Muscle of leg (tissue), 16 donors: ENCODE measurements at places on chromosomes 6 and 20.
A peak's percentile ranks its signal among the peaks of the same experiment; 100 is the strongest.

GRCh38 chr6:144582939-144583613, 297.9 kb downstream of the UTRN start:
- peak; percentile 68 for DNase-seq

- DNase-seq: no peak
These were observed 547.7 kb downstream of the EPM2A start for GRCh38 chr6:145187491-145188206.

GRCh38 chr6:166460473-166461437, 78.0 kb upstream of the MPC1 start:
- DNase-seq: no peak

DNA sequence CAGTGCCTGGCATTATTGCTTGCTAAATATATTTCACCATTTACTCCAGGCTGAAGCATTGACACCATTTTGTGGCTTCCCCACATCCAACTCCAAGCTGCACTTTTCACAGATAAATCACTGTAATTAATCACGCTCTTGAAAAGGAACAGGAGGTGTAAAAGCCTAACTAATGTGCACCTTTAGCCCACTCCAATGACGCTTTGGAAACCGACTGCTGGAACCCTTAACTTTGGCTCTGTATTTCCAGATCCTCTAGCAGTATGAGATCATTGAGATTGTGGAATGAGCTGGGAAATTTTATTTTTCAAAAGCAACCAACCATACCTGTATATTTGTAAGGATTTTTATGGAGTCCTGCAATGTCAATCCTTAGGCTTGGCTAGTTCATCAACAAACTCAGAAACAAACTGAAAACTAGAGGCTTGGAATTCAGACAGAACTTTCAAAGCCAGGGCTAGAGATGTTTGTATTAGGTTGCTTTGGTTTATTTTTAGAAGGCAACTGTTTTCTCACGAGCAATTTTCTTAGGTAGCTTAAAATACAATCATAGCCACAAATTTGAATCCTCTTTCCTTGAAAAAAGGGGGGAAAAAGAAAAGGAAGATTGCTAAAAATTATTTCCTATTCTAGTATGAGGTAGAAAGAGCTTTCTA, 52.8 kb upstream of the UTRN start:
- peak; percentile 29 for DNase-seq

DNA sequence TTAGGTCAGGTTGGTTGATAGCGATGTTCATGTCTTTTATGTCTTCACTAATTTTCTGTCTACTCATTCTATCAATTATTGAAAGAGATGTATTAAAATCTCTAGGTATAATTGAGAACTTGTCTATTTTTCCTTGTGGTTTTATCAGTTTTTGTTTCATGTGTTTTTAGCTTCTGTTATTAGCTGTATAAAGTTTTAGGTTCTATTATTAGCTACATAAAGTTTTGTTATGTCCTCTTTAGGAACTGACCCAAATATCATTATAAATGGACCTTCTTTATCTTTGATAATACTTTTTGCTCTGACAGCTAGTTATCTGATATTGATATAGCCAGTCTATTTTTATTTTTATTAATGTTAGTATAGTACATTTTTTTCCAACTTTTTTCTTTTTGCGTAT, 92.4 kb upstream of the TMEM170B start:
- no peak for DNase-seq

DNA sequence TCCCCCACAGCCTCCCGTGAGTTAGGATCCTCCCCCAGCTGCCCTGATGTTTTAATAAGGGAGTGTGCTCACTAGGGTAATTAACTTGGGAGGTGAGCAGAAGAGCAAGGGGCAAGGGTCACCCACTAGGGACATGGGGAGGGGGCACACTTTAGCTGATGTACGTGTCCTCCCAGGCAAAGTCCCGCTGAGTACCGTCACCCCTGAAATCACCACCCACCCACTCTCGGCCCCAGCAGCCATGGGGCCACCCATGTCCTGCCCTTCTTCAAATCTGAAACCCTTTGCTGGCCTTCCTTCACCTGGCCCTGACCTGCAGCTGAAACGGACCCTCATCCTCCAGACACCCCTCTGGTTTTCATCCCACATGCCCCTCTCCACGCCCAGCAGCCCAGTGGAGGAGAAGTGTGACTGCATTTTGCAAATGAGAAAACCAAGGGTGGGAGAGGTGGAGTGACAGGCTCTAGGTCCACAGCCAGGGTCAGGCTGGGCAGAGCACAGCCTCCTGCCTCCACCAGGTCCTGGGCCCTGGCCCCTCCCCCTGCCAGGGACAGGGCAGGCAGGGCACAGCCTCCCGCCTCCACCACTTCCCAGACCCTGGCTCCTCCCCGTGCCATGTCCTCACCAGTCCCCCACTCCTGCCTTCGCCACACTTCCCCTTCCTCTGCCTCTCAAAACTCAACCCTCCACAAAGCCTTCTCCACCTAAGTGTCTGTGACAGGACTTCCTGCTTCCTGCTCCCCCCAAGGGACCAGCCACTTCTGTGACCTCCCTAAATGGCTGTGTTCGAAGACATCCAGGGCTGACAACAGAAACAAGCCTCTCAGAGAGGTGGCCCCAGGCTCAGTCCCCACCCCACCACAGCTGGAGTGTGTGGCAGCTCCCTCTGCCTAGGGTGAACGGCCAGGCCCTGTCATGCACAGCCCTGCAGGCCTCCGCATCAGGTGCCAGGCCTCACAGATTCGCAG, 15.1 kb downstream of the ACSS1 start:
- peak; percentile 59 for DNase-seq

DNA sequence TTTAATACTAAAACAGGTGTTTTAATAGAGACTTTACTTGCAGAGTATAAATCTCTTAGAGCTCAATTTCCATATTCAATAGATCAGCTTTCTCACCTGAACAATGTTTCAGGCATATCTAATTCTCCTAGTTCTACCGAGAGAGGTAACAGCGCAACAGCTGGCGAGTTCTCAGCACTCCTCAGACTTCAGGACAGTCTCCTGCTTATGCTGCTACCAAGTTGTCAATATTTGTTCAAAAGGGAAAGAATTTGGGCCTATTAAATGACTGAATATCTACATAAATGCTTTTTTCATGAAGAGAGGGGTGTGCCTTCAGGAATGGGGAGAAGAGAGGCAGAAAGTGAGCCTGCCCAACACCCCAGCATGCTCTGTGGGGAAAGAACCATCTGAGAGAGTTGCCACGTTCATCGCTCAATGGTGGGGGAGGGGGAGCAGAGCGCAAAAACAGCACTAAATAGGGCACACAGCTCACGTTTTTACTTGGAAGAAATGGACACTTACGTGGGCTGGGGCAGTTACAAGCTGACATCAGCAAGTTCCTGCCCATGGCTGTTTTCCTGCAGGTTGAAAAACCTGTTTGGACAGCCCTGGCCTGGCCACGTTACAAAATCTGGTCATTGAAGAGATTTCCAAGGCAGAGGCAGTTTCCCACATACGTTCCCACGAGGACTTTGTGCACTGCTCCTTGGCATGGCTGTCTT, 38.0 kb downstream of the EZR start:
- DNase-seq: no peak

DNA sequence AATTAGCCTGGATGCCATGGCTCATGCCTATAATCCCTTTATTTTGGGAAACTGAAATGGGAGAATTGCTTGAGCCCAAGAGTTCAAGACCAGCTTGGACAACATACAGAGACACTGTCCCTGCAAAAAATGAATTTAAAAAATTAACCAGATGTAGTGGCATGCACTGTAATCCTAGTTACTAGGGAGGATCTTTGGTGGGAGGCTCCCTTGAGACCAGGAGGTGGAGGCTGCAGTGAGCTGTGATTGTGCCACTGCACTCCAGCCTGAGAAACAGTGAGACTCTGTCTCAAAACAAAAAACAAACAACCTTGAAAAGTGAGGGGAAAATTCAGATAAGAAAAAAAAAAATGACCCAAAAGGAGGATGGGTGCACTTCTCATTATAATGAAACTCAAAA, 23.4 kb downstream of the CAP2 start:
- DNase-seq: no peak

- no peak for DNase-seq
These were observed 107.6 kb downstream of the MBOAT1 start for GRCh38 chr6:20104696-20105095.

DNA sequence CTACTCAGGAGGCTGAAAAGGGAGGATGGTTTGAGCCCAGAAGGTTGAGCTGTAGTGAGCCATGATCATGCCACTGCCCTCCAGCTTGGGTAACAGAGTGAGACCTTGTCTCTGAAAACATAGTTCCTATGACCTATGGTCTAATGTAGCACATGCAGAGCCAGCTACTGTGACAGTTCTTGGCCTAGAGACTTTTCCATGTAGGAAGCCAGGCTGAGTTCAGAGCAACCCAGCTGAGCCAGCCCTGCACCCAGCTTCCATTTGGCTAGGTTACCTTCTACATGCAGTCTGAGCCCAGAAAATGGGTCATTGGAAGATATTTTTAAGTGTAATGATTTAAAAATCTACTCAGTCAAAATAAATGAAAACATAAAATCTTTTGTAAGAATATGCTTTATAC, 92.8 kb downstream of the FNDC1 start:
- DNase-seq: peak; percentile 63

DNA sequence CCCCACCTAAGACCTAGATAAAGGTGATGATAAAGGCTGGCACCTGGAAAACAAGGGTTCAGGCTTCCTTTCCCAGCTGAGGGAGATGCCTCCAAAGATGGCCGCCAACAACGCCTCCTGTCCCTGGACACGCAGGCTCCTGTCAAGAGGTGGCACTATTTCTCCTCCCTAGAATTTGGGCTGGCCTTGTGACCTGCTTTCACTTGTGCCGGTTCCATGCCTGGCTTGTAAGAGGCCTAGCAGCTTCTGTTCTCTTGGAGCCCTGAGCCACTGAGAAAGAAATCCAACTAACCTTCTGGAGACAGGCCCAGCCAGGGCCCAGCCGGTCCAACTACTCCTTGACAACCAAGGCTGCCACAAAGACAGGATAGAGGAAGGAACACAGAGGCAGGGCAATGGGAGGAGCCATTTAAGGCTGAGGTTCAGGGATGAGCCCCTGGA, 60.2 kb upstream of the RALY start:
- peak; percentile 60 for DNase-seq

DNA sequence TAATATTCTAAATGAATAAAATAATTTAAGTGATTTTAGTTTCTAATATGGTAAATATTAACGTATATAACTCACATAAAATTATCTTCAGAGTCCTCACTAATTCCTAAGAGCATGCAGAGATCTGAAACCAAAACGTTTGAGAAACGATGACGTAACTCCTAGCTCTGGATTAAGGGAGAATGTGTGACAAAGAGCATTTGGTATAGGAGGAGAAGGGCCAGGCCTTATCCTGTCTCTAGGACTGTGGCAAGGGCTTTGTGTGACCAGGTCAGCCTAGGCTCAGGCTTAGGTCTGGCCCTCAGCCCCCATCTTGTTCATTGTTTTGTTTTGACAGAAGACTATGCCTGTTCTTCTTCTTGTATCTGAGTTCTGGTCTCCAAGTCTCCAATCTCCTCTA, 19.2 kb upstream of the POLR1H start:
- no peak for DNase-seq

DNA sequence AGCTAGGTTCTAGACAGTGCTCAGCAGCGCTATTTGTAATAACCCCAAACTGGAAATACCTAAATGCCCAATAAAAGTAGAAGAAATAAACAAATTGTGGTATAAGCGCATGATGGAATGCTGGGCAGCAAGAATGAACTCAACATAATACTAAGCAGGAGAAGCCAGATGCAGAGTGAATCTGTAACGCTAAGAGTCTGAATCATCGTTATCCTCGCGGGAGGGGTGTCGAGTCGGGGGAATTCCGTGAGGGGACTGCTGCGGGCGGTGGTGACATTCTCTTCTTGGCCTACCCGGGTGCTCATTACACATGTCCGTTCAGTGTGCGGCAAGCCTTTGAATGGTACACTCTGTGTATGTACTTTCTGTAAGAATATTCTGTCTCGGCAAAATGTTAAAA, 83.7 kb downstream of the SULF2 start:
- no peak for DNase-seq

DNA sequence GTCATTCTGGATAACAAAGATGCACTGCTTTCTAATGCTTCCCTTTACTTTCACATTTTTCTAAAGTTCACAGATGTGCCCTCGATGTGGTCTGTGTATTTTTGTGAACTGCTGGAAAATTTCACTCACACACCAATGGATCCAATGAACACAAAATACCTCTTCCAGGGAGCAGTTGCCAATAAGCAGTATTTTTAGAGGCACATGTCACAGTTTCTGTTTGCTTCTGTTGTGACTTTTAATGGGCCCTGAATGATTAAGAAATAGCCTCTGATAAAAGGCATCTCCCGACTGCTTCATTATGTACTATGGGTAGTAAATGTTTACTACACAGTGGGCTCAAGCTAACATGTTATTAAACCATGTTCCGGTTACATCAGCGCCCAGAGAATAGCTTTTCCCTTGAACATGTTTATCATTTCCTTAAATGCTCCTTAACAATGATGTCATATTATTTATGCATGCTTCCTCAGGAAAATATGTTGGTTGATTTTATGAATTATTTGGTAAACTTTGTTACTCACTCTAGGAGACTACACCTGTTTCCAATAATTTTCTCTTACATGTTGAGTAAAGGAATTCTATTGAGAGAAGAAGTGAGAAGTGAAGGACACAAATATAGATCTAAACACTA, 188.0 kb downstream of the KCNQ5 start:
- DNase-seq: peak; percentile 50

DNA sequence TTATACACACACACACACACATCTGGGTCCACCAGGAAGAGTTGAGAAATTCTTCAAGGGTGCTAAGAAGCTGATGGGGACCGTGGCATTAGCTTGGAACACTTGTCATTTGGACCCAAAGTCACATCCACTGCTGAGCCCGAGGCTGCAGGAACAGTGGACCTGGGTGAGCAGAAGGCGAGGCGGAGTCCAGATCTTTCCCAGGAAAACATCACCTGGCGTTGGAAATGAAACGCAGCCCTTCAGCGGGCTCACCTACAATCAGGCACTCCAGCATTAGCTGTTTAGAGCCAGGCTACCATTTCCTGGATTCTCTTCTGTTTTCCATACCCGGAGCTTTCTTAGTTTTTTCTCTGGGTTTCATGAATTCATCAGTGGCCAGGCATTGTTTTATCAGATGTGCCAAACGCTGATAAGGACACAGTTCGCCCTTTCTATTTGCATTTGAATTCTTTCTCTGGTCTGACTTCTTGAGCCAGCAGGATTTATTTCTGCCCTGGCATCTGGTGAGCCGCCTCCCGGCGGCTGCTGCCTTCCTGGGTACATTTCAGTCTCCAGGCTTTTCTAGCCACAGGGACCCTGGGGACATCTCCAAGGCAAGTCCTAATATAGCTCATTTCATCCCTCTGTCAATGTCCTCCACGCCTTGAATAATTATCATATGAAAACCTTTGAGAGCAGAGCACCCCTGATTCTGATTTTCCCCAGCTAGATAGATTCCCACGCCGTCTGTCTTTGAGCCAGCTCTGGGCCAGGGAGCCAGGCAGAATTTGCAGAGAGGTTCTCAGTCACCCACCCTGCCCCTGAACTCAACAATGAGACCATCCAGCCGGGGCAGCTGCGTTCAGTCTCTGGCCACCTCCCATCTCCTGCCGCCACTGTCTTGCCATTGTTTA, 170.9 kb downstream of the TTLL2 start:
- DNase-seq: no peak

DNA sequence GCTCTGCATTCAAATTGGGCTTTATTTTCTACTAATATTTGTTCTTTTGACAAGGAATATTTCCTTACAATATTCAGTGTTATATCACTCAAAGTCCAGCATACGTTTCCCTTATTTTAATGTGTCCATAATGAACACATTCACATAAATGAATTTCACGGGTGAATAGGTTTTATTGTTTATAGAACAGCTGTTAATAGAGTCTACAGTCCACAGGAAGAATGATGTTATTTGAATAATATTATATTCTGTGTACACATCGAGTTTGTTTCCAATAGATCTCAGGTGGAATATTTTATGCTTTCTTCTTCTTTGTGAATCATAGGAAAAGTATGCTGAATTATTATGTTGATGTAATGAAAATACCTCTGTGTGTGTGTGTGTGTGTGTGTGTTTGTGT, 582.4 kb downstream of the CDH26 start:
- no peak for DNase-seq
